Activated effector memory CD4-positive, alpha-beta T cell treated with anti-CD3 and anti-CD28 coated beads, Interleukin-2, amount 50 U/mL, for 16 hours (primary cell): ENCODE measurements at places on chromosomes 5 and 9.

DNA sequence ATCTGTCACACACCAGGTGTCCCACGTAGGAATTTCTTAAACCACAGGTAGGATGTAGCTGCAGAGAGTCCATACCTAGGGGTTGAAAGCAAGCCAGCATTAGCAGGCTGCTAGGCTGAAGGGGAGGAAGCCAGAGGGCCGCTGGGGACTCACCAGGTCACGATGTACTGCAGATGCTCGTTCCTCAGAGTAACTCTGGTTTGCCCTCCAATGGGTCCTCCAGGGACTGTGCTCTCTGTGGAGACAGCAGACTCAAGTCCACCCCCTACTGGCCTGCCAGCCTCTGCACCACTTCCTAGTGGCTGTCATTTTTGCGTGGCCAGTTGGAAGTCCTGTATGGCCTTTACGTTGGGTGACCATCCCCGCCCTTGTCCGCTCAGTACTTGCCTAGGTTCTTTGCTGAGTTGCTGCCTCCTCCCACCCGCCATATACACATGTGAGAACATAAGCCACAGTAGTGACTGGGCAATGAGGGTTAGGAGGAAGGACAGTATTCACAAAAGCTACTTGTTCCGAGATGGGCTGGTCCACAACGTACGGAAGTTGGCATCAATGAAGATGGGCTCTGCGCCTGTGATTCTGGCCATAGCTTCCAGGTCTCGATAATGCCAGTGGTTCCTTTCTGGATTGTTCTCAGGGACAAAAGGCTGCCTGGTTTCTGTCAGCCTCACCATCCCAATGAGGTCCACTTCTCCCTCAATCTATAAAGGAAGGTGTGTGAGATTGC lies 4.1 kb downstream of the RPL7A start:
- DNase-seq: peak; percentile 75

GRCh38 chr5:68720884-68721610 lies 372.8 kb upstream of the SLC30A5 start:
- DNase-seq: no peak

DNA sequence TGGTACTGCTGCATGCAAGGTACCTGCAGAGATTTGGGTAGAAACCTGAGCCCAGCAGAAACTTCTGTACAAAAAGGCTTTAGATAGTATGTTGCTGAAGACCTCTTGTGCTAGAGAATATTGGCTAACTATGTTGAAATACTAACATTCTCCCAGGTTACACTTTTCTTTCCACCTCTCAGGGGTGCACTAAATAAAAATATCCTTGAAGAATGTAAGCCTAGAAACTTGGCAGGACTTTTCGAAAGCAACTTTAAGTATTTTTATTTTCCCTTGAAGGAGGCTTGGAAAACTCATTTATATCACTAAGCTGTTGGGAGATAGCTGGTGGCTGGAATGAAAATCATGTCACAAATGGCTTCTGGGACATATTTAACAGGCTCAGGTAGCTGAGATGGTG lies 50.0 kb downstream of the FBXL7 start:
- DNase-seq: no peak

GRCh38 chr5:151017897-151018296 lies 2.5 kb upstream of the GPX3 start:
- DNase-seq: no peak

- no peak for DNase-seq
Measured at GRCh38 chr5:21419383-21419782, 1431.4 kb upstream of the CDH18 start.

DNA sequence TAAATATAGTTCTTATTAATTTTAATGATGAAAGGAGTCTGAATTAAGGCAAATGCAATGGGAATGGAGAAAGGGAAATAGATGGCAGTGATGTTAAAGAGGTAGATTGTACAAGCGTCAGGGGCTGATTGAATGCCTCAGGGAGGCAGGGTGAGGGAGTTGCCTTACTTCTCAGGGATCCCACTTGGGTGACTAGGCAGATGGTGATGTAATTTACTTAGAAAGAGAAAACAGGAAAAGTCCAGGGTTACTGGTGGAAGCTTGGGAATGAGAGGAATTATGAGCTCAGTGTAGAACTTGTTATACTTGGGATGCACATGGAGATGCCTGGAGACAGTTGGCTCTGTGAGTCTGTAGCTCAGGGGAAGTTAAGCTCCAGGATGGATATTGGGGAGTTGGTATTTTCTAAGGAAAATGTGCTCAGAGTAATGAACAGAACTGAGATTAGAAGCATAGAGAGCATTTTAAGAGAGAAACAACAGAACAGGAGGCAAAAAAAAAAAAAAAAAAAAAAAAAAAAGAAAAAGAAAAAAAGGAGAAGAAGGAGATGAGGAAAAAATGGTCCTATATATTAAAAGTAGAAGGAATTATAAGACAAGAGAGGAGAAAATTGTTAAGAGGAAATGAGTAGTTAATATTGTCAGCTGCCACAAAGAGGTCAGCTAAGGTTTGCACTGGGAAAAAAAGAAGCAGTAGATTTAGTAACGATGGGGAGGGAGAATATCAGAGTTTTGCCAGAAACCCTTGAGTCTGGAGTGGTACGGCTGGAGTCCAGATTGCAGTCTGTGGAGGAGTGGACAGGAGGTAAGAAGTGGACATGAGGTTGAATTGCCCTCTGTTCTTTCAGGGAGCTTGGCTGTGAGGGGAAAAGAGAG lies 88.0 kb upstream of the ELL2 start:
- DNase-seq: no peak

DNA sequence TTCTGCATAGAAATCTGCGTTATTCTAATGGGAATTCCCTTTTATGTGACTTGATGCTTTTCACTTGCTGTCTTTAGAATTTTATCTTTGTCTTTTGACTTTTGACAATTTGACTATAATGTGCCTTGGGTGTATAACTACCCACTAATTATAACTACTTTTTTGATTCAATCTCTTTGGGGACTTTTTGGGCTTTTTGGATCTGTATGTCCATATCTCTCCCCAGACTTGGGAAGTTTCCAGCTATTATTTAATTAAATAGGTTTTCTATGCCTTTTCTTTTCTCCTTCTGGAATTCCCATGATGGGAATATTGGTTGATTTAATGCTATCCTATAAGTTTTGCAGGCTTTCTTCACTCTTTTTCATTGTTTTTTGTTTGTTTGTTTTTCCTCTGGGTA lies 57.9 kb downstream of the LRRTM2 start:
- DNase-seq: no peak
